ENCODE measurements at places on chromosomes 11 and 22. TPM values are rescaled to one million over a fixed set of nuclear protein-coding genes. Genes with fewer than 3 reads are reported as not detected.

Gene SLC22A8
- not detected for total RNA-seq

Gene SLCO2B1
- 0.54 TPM for total RNA-seq

Gene UPK3A
- not detected for total RNA-seq

Gene FAM227A
- total RNA-seq, result 3.5 TPM

Gene OR8H3
- not detected for total RNA-seq

Gene SHISA8
- not detected for total RNA-seq

Gene PDGFD
- total RNA-seq, result 2.2 TPM

Measured in osteocyte (in vitro differentiated cells).